Right renal pelvis (tissue), 4 donors: ENCODE measurements at places on chromosomes 1 and 21.

GRCh38 chr1:156489166-156489934, 11.2 kb downstream of the MEF2D start:
- no peak for DNase-seq

- DNase-seq = no peak
Measured at GRCh38 chr1:57474137-57474750, 50.4 kb upstream of the DAB1 start.

DNA sequence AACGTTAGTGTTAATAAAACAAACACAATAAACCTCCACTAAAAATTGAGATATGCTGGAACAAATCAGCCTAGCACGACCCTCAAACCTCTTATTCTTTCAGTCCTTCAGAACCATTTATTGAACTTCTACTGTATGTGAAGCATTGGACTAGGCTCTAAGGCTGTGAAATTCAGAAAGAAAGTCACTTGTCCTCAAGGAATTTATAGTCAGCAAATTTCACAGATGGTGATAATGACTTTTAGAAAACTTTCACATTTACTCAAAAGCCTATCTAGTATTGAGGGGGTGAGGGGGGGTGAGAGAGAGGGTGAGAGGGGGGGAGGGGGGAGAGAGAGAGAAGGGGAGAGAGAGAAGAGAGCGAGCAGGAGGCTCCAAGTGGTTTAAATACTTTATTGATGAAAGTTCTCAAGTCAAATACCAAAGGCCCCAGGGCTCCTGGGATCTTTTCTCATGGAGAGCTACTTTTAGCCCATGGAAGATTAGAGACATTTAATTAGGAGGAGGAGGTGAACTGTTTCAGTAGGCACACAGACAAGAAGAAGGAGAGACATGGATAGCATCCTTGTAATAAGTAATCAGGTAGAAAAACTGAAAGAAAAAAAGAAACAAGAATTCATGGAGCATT, 66.3 kb upstream of the SSX2IP start:
- DNase-seq = no peak

DNA sequence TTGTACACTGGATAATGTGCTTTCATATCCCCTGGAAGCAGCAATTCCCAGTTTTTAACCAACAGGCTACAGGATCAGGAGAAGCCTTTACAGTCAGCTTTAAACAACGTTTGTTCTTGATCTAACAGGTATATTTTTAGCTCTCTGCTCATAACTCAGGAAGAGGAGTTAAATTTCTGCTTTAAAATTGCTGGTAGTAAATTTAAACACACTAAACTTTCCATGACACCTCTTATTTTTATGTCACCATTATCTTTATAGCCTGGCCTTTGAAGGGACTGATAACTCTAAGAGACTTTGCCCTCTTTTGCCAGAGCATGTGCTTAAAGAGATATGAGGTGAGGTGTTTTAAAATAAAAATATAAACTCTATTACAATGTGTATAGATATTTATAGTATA, 119.6 kb upstream of the BRINP3 start:
- no peak for DNase-seq

GRCh38 chr1:241265428-241265827, 91.6 kb downstream of the RGS7 start:
- no peak for DNase-seq

GRCh38 chr1:172589553-172589952, 56.6 kb downstream of the SUCO start:
- DNase-seq = no peak

DNA sequence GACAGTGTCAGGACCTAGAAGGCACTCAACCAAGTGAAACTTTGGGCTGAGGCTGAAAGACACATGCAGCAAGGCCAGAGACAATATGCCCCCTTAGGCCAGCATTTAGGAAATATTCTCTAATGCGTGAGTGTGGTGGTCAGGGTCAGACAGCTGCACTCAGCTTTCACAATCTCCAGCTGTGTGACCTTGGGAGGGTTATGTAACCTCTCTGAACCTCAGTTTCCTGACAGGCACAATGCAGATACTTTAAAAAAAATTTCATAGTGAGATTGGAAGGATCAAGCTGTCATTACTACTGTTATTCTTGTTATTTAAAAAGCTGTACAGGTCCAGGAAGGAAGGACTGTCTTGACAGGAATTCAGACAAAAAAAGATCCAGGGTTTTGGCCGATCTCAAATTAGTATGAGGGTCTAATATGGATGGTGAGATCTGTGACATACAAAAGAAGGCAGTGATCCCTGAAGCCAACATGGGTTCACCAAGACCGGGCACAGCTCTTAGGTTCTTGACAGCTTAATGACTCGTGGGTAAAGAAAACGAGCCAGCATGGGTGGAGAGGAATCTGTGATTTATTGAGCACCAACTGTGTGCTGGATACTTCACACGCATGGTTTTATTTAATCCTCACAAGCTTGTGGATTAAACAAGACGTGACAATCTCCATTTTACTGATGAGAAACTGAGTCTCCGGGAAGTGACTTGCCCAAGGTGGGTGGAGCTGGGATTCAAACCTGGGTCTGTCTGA, 54.6 kb upstream of the POU3F1 start:
- no peak for DNase-seq

DNA sequence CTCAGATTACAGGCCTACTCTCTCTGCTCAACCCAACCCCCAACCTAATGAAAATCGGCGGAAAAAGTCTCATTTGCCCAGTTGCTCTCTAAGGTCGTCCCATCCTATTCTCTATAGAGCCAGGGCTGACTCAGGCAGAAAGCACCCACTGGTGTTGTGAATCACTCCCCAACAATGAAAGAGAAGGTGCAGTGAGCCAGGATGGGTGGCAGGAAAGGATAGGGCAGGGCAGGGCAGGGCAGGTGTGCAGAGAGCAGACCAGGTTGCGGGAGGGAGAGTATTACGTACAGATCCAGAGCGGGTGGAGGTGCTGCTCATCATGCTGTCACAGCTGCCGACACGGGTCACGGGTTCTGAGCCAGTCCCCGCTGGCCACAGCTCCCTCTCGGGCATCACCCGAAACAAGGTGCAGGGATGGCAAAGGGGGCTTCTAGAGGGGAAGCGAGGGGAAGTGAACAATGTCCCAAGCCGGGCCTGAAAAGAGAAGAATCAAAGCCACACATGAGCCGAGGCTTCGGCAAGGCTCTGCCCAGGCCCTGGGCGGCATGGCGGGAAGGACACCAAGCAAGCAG, 5.3 kb downstream of the C1orf116 start:
- DNase-seq = no peak

GRCh38 chr1:213689260-213689659, 298.5 kb upstream of the PROX1 start:
- DNase-seq = no peak

GRCh38 chr1:6852136-6852890, 67.1 kb downstream of the CAMTA1 start:
- DNase-seq = no peak

- DNase-seq = no peak
Measured at GRCh38 chr1:155648207-155649147, 38.5 kb downstream of the MSTO1 start.

DNA sequence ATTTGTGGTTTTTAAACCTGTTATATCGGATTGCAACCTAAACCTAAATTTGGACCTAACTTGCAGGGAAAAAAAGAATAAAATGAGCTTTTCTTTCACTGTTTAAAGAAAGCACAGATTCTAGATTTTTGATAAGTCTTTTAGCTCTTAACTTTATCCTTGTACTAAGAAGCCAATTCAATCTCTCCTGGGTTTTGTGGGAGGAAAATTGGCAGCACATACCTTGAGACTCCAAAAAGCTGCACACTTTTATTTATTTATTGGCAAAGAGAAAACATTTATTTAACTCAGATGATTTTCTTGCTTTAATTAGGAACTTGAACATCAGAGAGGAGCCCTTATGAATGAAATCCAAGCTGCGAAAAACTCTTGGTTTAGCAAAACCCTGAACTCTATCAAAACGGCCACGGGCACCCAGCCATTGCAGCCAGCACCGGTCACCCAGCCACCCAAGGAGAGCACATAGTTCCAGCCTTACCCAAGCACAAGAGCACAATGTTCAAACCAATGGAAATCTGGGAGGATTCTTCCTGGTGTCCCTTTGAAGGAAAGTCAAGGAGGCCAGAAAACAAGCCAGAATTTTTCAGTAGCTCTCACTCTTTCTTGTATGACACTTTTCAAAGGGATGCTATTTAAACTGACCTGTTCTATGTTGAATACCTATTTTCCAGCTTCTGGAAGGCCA, 10.1 kb upstream of the CACYBP start:
- no peak for DNase-seq

GRCh38 chr1:24277420-24278169, 41.6 kb upstream of the GRHL3 start:
- DNase-seq = no peak

DNA sequence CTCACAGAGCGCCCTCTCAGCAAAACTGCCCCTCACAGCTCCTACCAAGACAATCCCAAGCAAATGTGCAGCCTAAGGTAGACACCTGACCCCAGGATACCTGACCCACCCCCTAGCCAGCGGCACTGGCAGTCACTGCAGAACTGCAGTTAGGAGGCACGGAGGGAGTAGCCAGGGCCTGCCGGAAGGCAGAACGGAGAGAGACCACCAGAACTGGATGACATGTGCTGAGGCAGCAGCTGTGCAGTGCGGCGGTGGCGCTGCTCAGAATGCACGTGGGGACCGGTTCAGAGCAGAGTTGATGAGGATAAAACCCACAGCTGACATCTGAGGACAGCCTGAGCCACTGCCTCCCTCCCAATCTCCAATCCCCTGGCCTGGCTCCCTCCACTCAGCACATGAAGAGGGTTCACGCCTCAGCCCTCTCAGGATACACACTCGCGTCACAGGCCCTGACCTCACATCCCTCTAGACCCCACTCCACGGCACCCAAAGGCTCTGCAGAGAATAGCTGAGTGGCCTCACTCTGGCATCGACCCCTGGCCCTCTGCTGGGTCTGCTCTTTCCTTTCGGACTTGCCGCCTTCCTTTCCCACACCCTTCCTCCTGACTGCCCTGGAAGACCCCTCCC, 29.6 kb downstream of the UBE2G2 start:
- DNase-seq = no peak

- DNase-seq = no peak
Measured at GRCh38 chr1:163668472-163668871, 346.7 kb downstream of the NUF2 start.

DNA sequence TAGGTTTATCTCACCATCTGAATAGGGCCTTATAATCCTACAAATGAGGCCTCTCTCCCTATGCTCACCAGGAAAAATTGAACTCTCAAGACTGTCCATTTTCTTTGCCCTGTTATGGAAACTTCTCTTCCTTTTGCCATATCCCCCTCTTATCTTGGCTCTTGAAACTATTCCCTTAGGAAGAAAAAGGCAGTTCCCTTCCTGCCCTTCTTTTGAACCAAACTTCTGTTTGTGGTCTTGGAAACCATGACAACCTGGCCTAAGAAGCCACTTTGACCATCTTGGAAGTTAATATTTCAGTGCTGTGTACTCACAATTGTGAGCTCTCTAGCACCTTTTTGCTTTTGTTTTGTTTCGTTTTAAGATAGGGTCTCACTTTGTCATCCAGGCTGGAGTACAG, 40.0 kb downstream of the ATP2B4 start:
- DNase-seq = no peak

DNA sequence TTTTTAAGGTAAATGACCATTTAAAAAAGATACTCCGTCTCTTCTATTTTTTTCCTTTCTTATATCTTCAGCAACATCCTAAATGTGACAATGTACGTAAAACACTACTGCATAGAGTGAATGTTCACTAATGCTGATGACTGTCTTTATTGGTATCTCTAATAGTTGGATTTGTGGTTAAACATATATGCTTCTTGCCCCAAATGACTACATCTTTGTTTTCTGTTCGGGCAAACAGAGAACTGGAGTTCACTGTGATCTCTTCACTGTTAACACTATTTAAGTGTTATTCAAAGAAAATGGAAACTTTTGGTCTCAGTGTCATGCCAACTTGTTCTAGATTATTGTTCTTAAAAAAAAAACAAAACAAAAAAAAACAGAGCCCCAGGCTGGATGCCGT, 109.4 kb downstream of the KIF26B start:
- no peak for DNase-seq

GRCh38 chr1:100995198-100995988, 30.2 kb downstream of the DPH5 start:
- peak; percentile 18 for DNase-seq

GRCh38 chr1:5342172-5342571, 650.1 kb downstream of the NPHP4 start:
- no peak for DNase-seq

DNA sequence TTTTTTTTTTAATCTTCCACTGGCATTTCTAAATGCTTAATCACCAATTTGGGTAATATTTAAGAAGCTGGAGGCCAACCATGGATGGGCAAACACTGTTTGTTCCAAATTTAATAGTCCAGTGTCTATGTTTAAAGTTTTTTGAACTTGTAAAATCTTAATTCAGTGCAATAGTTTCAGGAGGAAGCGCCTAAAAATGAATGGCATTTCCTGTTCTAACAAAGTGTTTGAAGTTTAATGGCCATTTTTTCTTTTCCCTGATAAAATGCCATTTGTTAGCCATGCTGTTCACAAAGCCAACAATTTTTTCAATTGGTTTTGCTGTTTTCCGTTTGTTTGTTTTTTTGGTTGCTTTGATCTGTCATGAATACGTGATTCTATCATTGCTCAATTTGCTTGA, 552.1 kb downstream of the LMO4 start:
- DNase-seq = no peak

DNA sequence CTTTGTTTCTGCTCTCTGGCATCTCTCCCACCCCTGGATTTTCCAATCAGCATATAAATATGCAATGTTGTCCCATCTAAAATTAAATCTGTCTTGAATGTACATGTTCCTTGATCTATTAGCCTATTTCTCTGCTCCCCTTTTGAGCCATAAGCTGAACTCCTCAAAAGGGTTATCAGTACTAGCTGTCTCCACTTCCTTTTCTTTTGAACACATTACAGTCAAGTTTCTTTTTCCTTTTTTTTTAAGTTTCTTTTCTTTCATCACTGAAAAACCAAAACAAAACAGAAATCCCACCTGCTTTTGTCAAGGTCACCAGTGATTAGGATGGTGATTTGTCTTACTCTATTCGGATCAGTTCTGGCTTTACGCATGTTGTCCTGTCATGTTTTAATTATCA, 29.3 kb downstream of the XCL2 start:
- no peak for DNase-seq

DNA sequence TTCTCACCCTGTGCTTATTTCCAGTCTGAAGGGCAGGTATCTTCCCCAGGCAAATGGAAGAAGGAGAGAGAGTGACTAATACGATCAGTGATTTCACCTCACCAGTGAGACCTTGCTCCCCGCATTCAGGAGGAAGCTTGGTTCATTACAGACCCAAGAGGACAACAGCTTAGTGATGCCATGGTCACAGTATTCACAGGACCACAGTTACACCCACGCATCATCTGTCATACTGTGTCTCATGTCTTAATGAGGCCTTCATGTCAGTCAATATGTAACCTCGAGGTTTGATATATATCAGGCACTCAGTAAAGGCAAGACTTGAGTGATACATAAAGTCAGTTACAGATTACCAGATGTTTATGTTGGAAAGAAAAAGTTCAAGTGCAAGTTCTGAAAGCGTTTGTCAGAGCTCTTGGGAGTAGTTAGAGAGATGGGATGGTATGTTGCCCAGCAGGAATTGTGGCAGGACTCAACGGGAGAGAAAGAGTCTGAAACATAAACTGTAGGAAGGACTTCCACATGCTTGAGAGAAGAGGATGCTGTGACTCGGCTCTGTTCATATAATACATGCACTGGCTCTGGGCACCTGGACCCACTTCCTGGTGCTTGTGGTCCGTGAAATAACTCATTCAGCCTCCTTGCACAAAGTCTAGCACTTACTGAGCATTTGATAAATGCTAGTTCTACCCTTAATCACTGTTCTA, 33.3 kb downstream of the GNPAT start:
- DNase-seq = no peak
